Upper lobe of right lung (tissue), 1 donor: ENCODE measurements at places on chromosomes 7 and 10. TPM values are rescaled to one million over a fixed set of nuclear protein-coding genes. Genes with fewer than 3 reads are reported as not detected.

The JCAD gene
- total RNA-seq: 67.6 TPM

The IKZF1 gene
- total RNA-seq: 41.4 TPM

The DNAH11 gene
- total RNA-seq: 3.4 TPM

GRCh38 chr7:18703685-18704084, 208.1 kb downstream of the HDAC9 start:
- DNase-seq: no peak

GRCh38 chr7:23012908-23013714, 819 bp downstream of the HYCC1 start:
- DNase-seq: peak; percentile 67
